ENCODE measurements at places on chromosomes 7 and 10.

- DNase-seq: no peak
Measured at GRCh38 chr10:76251841-76252671, 820.6 kb downstream of the LRMDA start.

GRCh38 chr10:5844345-5845055 lies 31.3 kb upstream of the GDI2 start:
- DNase-seq: no peak

GRCh38 chr7:68929781-68930261 lies 668.5 kb upstream of the AUTS2 start:
- DNase-seq: no peak

DNA sequence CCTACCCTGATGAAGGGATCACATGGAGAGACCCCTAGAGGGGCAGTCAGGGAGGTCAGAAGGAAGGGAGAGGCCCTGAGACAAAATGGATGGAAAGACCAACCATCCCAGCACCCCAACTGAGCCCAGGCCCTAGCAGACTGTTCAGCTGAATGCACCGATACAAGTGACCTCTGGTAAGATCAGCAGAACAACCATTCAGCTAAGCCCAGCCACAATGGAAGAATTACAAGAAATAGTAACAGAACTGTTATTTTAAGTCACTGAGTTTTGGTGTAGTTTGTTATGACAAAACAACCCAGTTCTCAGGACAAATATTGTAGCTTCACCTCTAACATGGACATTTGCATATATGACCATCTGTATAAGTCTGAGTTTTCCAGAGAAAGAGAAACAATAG lies 210.4 kb upstream of the SVIL start:
- no peak for DNase-seq

- no peak for DNase-seq
Measured at GRCh38 chr7:44161371-44161770, 20.2 kb upstream of the MYL7 start.

DNA sequence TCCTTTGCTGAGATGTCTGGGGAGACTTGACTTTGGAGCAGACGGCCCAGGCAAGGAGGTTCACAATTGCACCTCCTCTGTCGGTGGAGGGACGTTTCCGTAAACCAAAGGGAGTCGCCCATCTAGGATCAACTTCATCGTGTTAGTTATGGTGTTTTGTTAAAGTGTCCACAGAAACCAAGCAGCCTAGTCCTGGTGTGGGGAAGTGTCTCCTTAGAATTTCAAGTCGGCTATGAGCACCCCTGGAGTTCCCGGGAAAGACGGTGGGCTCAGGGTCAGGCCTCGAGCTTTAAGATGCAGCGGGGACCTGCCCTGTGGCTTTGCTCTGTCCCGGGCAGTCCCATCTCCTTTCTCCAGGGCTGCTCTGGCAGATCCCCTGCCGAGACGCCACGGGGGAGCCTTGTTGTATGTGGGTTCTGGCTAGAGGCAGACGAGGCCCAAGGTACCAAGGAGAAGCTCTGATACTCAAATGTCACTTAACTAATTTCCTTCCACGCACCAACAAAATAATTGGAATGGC lies 319.2 kb downstream of the ADARB2 start:
- DNase-seq: no peak

GRCh38 chr7:149532654-149533053 lies 35.0 kb upstream of the ZNF746 start:
- DNase-seq: no peak

GRCh38 chr7:106749165-106749564 lies 88.2 kb upstream of the CCDC71L start:
- no peak for DNase-seq

GRCh38 chr7:74082770-74083116 lies 861 bp upstream of the LIMK1 start:
- no peak for DNase-seq

DNA sequence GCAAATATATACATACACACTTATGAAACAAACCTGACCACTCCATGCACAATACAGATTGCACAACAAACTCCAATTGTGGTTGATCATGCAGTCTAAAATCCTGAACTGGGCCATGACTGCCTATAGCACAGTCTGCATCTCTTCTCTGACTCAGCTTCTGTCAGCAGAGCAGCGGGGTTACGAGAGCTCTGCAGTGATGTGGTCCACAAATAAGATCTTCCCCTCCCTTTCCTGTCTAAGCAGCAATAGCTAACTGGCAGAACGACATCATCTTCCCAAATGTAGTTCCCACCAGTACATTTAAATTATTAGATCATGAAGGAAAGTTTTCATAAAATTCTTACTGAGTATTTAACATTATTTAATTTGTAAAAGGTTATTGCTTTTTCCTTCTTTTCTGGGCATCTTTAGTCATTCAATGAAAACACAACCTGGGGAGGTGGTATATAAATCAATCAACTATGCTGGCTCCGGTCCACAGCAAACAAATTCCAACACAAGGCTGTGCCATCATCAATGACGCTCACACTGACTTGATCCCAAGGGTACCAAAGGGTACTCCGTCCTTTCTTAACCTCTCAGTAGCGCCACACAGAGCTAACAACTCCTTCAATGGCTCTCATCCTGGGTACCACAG lies 17.1 kb downstream of the ARHGAP21 start:
- DNase-seq: no peak

DNA sequence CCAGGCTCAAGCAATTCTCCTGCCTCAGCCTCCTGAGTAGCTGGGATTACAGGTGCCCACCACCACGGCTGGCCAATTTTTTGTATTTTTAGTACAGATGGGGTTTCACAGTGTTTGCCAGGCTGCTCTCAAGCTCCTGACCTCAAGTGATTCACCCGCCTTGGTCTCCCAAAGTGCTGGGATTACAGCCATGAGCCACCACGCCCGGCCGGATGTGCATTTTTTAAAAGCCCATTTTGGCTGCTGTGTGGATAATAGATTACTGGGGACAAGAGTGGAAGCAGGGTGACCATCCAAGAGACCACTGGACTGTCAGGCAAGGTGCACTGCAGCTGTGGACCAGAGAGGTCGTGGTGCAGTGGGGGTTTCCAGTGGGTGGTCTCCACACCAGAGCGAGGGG lies 21.4 kb downstream of the HKDC1 start:
- no peak for DNase-seq

GRCh38 chr10:51804866-51805265 lies 105.5 kb upstream of the CSTF2T start:
- DNase-seq: no peak

DNA sequence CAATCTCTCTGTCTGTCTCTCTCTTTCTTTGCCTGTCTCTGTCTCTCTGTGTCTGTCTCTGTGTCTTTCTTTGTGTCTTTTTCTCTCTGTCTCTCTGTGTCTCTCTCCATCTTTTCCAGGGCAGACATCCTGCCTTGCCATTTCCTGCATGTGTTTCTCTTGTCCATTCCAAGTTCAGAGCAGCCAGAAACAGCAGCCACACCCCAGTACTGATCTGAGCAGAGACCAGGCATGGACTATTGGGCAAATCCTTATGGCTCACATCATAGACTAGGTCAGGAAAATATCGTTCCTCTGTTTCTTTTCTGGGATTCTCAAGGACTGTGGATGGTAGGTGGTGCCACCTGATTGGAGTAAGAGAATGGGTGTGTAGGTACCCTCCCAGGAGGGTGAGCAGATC lies 95.8 kb downstream of the RAMP3 start:
- DNase-seq: no peak

- DNase-seq: no peak
Measured at GRCh38 chr7:142337054-142338001, 79.5 kb upstream of the PRSS58 start.

DNA sequence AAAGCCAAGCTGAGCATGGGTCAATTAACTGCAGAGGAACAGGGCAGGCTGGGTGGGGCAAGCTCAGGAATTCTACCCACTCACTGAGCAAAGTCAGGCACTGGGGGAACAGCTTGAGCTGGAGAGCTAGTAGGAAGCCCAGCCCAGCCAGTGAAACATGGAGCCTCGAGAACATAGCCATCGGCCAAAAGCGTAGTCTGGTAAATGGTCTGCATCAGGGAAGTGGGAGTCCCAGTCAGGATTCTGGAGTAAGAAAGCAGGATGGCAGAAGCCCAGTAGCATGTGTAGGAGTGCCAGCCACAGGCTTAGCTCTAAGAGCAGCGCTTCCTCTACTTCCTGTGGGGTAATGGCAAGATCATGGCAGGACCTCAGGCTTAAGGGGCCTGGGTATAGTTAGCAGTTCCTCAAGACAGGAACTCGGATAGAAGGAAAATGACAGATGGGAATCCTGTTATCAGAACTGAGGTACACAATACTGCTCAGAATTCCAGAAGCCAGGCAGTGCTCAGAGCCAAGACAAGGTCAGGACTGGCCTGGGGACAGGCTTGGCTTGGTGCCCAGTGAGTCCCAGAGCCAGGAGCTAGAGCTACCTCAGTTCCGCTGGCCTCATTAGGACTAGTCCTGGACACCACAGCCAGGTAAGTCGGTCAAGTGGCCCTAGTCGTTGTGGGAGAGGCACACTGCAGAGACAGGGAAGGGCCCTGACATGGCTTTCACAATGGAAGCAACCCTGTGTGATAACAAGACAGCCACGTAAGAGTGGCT lies 65.4 kb upstream of the MXI1 start:
- no peak for DNase-seq

GRCh38 chr7:27110186-27111031 lies 7.9 kb upstream of the HOXA2 start:
- no peak for DNase-seq
